ENCODE measurements at places on chromosomes 16 and 17.

DNA sequence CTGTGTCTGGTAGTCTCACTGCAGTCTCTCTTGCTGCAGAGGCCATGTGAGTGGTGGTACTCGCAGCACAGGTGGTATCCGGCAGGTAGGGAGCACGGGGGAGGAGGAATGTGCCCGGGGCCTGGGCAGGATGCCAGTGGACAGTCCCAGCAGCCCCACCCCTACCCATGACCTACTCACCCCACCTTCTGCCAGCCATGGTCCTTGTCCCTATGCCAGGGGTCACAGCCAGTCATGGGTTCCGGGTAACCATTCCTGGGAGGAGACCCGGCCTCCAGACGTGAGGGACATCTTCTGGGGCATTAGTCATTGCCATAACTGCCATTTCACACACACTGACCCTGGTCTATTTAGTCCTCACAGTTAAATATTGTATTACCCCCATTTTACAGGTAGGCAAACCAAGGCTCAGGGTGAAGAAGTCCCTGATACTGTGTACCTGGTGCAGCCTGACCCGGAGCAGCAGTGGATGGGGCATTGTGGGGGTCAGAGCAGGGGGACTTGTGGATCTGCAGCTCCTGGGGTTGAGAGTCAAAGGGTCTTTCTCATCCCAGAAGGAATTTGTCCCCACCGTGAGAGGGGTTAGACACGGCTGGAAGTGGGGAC is 58.8 kb upstream of the TAC4 start:
- DNase-seq: no peak

DNA sequence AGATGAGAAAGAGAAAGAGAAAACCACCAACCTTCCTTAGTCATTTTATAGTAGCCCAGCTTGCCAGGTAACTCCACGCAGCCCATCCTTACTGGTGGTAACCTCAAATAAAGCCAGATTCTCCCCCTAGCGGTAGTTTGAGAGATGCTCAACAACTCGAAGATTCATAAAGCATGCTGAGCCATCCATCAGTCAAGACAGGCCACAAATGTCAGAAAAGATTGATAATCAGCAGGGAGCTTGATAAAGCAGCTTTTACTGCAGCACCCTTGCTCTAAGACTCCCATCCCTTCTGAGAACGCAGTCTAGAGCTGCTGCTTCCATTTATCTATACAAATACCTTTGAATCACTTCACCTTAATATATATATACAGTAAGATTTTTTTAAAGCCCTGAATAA is 451.5 kb upstream of the HSBP1 start:
- peak; percentile 7 for DNase-seq

GRCh38 chr17:30823421-30823820 is 1.1 kb downstream of the CRLF3 start:
- no peak for DNase-seq

DNA sequence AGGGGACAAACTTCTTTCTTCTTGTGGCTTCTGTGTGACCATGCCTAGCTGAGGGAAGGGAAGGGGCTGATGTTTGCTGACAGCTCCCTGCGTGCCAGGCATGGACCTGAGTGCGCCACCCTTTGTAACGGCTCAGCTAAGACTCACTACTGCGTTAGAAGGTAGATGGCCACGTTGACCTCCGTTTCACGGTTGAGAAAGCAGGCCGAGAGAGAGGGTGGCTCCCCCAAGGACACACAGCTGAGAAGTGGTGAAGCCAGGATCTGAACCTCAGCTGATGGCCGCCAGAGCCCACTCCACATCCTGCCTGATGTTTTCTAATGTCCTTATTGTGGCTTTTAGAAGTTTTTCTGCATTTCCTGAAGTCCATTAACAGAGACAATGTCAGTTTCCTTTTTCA is 45.1 kb downstream of the RGS9 start:
- no peak for DNase-seq

DNA sequence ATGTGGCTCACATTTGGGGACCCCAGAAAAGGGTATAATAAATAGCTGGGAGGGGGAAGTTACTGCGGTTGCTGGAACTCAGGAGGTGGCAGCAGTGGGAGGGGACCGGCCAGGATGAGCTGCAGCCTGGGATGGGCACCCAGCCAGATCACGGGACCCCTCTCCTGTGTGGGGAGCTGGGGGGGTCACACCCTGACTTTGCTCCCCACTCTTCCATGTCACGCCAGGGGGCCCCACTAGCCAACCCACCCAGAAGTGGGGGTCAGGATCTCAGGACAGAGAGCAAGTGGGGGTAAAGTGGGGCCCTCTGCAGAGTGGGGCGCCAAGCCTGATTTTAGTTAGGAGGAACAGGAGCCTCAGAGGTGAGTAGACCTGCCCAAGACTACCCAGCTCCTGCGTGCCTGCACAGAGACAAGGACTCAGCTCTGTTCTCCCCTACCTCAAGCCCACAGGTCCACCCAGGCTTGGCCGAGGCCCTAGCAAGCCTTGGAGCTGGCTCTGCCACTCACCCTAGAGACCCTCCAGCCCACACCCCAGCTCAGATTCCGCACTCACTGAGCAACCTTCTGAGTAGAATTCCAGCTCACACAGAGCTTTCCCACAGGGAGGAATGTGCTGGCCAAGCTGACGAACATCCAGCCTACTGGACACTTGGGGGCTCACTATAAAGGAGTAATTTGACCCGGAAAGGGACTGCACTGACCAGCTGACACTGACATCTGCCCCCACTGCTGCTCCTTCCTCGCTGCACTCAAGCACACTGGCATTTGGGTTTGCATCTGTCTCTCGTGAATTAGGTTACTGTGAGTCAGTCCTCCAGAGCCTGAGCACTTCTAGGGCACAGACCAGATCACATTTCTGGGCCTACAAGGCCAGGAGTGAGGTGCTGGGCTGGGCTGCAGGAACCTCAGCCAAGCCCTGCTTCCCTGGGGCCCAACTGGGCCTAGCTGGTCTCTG is 310.1 kb downstream of the C16orf95 start:
- no peak for DNase-seq

DNA sequence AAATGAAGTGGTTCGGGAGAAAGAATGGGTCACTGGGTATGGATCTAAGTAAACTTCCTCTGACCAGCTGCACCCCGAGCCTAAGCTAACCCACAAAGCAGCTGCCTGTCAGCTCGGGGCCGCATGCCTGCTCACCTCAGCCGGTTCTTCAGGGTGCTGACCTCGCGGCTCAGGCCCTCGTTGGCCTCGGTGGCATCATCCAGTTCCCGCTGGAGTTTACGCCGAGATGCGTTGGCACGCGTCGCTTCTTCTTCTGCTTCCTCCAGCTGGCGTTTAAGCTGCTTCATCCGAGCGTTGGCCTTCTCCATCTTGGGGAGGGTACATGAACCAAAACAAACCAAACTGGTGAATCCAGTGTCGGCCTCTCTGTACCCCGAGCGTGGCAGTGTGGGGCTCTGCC is 41.1 kb downstream of the NDEL1 start:
- DNase-seq: no peak

- DNase-seq: no peak
Measured at GRCh38 chr17:14712611-14713021, 411.7 kb downstream of the HS3ST3B1 start.

DNA sequence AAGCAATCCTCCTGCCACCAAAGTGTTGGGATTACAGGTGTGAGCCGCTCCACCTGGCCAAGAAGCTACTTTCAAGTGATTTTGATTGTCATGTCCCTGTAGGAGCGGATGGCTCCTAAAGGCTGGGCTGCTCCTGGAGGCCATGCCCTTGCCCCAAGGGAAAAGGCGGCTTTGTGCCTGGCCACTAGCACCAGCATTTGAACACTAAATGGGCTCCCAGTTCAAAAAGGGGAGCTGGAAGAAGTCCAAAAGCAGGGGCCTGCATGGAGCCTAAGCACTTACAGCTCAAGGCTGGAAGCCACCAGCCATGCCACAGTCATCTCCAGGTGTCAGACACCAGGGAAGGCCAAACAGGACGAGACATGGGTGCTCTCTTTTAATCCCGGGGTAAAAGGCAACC is 26.8 kb downstream of the SPHK1 start:
- DNase-seq: no peak

GRCh38 chr17:29124925-29125273 is 55.3 kb downstream of the MYO18A start:
- no peak for DNase-seq

GRCh38 chr16:2149630-2150417 is 1.4 kb downstream of the RAB26 start:
- DNase-seq: no peak

DNA sequence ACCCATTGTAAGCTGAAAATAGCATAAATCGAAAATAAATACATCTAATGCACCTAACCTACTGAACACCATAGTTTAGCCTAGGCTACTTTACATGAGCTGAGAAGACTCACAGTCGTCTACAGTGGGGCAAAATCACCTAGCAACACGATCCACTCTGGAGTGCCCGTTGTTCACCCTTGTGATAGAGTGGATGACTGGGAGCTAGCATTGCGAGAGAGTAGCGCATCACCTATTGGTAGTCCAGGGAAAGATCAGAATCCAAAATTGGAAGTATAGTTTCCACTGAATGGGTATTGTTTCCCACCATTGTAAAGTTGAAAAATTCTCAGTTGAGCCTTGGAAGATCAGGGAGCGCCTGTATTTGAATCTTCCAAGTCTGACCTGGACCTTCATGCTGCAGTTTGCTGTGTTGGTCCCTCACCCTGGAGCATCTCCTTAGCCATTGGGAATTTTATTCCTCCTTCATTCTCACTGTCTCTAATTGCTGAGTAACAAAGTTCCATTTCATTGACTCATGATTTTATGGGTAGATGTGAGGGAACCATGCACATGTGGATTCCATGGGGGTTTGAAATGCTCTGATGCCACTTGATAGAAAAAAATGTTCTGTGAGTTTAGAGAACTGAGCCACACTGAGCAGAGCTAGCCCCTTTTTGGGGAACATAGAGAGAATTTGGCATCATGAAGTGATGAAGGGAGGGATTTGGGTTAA is 19.6 kb downstream of the AKAP1 start:
- DNase-seq: no peak

- no peak for DNase-seq
Measured at GRCh38 chr17:49741009-49741691, 22.8 kb downstream of the FAM117A start.

GRCh38 chr17:78970834-78971755 is 8.6 kb downstream of the LGALS3BP start:
- DNase-seq: peak; percentile 37

DNA sequence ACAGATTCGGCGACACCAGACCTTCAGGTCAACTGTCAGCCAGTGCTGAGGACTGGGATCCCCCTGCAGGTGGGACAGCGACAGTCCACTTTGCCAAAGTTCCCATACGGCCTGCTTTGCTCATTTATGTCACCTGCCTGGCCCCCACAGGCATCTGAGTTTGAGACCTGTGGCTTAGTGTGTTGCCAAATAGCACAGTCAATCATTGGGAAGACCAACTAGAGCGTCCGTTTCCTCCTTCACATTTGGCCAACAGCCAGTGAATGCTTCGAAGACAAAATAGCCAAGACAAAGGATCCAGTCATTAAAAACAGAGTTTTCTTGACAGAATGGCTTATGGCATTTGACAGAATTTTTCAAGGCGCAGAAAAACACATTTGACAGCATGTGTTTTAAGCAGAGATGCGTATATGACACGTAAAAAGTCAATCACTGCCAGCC is 113.8 kb downstream of the ABCC12 start:
- DNase-seq: no peak

- DNase-seq: no peak
Measured at GRCh38 chr17:69871318-69871717, 203.7 kb upstream of the KCNJ16 start.

DNA sequence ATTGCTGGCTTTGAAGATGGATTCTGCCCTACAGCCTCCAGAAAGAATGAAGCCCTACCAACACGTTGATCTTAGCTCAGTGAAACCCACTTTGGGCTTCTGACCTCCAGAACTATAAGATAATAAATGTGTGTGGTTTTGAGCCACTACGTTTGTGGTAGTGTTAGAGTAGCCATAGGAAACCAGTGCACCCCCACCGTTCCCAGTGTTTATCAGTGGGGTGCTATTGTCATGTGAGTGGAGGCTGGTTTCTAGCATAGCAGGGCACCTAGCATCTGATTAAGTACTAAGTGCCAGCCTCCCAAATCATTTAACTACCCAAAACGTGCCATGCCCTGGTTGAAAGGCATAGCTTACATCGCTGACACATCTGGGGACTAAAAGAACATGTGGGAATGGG is 423.9 kb downstream of the UTP18 start:
- DNase-seq: no peak

GRCh38 chr17:63659850-63660249 is 37.6 kb downstream of the MAP3K3 start:
- no peak for DNase-seq

GRCh38 chr16:83010776-83011720 is 384.3 kb downstream of the CDH13 start:
- no peak for DNase-seq

DNA sequence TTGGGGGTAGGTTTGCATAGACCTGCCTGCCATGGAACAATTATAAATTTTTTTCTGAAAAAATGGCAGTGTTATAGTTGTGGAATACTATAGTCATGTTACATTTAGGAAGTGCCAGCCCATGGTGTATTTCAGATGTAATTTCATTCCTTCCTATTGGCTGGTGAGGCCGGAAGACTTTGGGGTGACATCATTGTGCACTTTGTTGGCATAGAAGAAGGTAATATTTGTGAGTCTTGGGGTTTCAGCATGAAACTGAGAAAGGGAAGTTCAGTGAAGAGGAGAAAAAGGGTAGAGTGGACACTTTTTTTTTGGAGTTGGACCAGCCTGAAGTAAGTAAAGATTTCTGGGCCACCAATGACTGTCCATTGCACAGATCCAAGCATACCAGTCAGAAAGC is 16.0 kb upstream of the HEATR6 start:
- DNase-seq: no peak

DNA sequence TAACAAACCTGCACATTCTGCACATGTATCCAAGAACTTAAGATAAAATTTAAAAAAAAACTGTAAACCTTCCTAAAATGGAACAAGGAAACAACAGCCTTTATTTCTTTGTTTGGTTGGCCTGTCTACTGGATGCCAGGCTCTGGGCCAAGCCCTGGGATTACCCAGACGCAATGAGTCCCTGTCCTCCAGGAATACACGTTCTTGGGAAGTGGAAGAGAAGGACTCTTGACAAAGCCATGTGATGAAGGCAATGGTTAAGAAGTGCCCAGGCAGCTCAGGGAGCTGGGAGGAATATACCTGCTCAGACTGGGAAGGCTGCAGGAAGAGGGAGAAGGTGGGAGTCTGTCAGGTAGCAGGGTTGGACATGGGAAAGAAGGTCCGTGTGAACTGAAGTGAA is 115.4 kb downstream of the AXIN2 start:
- DNase-seq: no peak

DNA sequence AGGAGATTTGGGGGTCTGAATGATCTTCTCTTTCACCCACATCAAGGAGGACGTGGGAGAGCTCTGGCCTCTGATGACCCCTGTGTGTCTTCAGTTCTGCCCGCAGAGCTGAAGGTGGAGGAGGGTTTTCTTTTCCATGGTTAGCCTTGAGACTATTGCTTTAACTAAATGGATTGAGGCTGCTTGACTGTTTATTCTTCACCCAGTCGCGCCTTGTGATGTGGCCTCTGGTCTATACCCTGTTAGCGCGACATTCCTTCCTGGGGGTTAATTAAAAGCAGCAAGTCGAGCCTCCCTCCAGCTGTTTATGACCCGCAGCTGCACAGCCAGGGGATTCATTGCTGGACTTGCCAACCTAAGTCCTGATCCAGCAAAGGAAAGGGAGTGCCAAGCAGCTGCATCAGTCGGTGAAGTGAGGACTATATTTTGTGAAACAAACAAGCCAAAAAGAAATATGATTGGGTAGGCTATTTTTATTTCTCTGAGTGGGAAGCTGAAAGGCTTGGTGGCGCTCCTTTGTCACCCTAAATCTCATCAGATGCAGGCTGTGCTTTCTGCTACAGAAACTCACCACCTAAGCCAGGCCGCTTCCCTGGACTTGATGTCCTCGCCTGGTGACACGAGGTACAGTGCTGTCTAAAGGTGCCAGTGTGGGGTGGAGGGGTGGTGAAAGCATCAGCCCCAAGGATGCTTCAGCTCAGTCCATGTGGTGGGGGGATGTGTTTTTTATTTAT is 11.0 kb upstream of the SEC14L1 start:
- no peak for DNase-seq
